ENCODE measurements at places on chromosomes 16 and 17.
A peak's percentile ranks its signal among the peaks of the same experiment; 100 is the strongest.

- no peak for DNase-seq
These were observed 20.9 kb downstream of the ZFHX3 start for GRCh38 chr16:73026754-73027684.

GRCh38 chr17:31466096-31466760, 74.8 kb downstream of the RAB11FIP4 start:
- no peak for DNase-seq

- DNase-seq: no peak
These were observed 11.4 kb downstream of the MYL4 start for GRCh38 chr17:47220531-47220999.

DNA sequence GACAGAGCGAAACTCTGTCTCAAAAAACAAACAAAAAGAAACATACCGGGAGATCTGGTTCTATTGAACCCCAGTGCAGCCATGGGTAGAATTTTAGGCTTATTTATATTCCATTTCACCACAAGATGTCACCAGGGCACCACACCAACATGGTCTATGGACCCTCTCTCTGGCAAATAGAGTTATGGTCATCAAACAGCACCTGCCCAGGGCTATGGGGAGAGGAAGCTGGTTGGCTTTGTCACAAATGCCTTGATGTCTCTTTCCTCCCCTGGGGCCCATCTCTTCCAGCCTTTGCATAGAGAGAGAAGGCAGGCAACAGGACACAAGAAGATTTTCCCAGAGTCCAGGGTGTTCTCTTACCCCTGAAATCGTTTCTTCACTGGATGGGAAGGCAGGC, 128.4 kb downstream of the WWOX start:
- peak; percentile 31 for DNase-seq

DNA sequence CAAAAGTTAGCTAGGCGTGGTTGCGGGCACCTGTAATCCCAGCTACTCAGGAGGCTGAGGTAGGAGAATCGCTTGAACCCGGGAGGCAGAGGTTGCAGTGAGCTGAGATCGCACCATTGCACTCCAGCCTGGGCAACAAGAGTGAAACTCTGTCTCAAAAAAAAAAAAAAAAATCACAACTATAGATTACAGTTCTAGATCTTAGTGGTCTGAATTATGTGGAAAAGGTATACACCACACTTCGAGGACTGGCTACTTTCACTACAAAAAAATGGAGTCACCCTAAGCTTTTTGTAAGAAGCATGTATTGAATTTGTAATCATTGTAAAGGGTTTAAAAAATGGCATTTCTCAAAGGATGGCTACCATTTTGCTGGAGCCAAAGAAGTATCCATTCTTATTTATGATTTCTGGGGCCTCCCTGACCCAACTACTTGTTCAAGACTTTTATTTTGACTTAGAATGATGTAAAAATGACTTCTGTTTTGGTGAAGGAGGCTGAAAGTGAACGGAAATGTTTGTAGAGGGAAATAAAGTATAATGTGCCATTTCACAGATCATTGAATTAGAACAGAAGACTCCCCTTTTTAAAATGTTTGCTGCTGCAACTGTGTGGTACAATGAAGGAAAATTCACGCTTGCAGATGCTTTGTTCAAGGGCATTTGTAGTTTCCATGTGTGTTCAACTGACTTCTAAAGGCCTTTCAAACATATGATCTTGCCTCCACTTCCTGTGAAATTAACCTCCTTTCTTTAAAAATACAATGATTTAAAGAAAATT, 37.1 kb upstream of the NOL11 start:
- DNase-seq: no peak

DNA sequence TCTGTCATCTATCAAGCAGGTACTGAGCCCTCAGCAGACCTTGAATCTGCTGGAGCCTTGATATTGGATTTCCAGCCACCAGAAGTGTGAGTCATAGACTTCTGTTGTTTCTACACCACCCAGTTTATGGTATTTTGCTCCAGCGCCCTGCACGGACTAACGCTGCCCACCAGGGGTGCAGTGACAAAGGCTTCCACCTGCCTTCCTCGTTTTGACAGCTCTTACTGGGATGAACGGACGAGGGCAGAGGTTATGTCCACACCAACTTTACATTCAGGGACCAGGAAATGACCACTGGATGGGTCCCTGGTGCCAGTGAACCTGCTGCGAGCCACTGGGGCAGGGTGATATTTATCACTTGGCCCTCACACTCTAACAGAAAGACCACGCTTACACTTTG, 66.6 kb upstream of the CBX4 start:
- no peak for DNase-seq
